Stimulated activated CD4-positive, alpha-beta T cell treated with anti-CD3 and anti-CD28 coated beads, Interleukin-15, amount 100 ng/mL, for 1 hour (primary cell): ENCODE measurements at places on chromosomes 6 and 20.

- DNase-seq: no peak
Measured at GRCh38 chr20:25288291-25289181, 40.7 kb downstream of the PYGB start.

DNA sequence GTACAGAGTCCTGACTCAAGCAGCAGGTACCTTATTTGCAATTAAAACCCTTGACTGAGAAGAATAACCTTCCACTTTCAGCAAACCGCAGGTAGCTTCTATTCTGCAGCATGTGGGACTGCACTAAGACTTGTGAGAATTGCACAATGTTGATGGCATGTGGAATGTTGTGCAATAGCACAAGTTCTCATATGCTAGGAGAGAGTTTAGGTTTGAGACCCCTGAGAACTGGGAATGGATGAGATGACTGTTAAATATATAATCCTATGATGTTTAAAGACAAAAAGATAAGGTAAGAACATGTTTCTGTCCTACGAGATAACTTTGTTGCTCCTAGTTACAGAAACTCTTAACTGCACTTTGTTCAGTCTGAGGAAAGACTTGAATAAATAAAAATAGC lies 194.6 kb downstream of the OTOR start:
- no peak for DNase-seq

- DNase-seq: no peak
Measured at GRCh38 chr6:141866731-141867497, 265.8 kb upstream of the GJE1 start.

DNA sequence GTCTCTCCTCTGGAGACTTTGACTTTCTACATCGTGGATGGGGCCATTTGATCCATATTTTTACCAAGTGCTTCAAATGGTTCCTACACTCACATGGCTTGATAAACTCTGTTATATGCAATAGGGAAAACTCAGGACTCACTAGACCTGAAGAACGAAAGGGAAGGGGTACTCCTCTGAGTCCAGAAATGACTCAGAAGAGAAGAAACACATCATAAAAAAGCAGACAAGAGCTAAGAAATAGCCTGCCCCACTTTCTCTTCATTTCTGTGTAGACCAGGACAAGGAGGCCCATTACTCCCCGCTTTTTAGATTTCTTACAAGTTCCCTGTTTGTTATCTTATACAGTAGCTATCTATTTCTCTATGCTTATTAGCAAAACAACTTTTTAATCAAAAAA lies 369.8 kb upstream of the ARID1B start:
- no peak for DNase-seq

- no peak for DNase-seq
Measured at GRCh38 chr6:150118627-150119026, 24.2 kb upstream of the PPP1R14C start.

GRCh38 chr6:28425944-28426541 lies 17.2 kb downstream of the ZSCAN23 start:
- no peak for DNase-seq

DNA sequence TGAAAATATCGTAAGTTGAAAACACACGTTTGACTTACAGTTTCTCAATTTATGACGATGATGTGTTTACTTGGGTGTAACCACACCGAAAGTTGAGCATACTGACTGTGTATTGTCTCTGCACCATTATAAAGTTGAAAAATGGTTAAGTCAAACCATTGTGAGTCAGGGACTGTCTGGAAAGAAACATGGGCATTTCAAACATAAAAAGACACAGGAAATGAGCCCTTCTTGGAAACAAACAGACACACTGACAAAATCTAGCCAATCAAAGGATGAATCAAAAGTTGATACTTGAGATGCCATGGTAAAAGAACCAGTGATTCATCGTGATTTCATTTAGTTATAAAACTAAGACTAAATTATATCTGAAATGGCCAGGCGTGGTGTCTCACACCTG lies 5.3 kb downstream of the POPDC3 start:
- DNase-seq: no peak

- DNase-seq: no peak
Measured at GRCh38 chr6:163954088-163954775, 539.7 kb downstream of the QKI start.

- DNase-seq: no peak
Measured at GRCh38 chr6:72944660-72945059, 280.6 kb downstream of the KHDC1L start.

GRCh38 chr20:32524829-32525501 lies 60.2 kb downstream of the NOL4L start:
- DNase-seq: no peak

- no peak for DNase-seq
Measured at GRCh38 chr20:2485661-2486060, 15.1 kb upstream of the SNRPB start.

DNA sequence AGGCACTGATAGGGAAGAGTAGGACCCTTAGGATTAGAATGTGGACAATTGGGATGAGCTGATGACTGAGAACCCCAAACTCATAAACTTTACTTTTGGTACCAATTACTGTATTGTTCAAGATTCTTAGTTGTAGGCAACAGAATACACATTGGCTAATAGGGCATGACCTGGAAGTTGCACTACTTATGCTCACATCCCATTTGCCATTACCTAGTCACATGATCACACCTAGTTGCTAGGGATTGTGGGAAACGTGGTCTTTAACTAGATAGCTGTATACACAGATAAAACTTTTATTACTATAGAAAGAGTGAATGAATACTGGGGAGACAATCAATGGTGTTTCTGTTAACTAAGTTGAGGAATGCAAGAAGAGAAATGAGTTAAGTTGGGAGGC lies 113.4 kb upstream of the AKIRIN2 start:
- no peak for DNase-seq

DNA sequence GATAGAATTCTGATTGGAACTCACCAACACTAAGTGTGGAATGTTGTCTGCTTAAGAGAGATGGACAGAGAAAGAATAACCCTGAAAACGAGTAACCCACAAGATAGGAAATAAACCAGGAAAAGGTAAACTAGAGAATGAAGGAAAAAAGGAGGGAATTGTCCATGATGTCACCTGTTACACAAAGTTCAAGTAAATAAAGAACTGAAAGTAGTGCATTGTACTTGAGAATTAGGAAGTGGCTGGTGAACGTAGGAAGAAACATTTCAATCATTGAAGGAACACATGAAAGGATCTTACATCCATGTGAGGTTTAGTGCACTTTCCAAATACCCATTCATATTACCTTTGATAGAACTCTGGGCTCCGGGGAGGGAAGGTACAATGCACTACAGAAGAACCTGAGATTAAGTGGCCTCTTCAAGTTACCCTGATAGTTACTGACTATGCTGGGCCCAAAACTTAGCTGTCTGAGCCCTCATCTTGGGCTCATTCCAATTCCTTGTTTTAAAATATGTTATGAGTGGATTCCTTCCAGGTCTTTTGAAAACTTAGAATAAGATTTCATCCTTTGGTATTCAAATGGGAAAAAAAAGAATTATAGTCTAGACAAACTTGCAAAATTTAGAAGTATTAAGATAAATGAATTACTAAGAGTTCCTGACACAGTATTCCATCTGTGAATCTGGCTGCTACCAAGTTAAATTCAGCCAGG lies 1.1 kb upstream of the STX7 start:
- no peak for DNase-seq

GRCh38 chr20:47468290-47469050 lies 33.2 kb upstream of the NCOA3 start:
- no peak for DNase-seq

DNA sequence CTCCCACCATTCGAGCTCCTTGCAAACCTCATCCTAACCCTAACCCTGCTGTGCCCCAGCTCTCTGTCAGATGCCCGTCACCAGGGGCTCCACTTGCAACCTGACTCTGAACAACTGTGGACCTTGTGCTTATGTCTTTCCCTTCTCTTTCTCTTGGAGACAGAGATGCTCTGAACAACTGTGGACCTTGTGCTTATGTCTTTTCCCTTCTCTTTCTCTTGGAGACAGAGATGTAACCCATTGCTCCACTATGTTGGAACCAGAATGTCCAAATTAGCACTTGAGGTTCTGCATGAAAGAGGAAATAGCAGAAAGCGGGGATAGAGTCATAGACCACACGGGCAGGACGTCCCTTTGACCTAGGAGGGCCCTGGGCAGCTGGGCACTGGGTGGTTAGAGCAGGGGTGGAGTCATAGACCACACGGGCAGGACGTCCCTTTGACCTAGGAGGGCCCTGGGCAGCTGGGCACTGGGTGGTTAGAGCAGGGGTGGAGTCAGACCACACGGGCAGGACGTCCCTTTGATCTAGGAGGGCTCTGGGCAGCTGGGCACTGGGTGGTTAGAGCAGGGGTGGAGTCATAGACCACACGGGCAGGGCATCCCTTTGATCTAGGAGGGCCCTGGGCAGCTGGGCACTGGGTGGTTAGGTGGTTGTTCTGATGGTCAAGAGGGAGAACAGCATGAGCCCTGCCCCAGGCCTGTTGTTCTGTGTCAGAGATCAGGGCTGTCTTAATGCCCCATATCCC lies 22.2 kb downstream of the PCMTD2 start:
- DNase-seq: no peak

GRCh38 chr6:125014661-125014957 lies 52.4 kb downstream of the RNF217 start:
- no peak for DNase-seq

DNA sequence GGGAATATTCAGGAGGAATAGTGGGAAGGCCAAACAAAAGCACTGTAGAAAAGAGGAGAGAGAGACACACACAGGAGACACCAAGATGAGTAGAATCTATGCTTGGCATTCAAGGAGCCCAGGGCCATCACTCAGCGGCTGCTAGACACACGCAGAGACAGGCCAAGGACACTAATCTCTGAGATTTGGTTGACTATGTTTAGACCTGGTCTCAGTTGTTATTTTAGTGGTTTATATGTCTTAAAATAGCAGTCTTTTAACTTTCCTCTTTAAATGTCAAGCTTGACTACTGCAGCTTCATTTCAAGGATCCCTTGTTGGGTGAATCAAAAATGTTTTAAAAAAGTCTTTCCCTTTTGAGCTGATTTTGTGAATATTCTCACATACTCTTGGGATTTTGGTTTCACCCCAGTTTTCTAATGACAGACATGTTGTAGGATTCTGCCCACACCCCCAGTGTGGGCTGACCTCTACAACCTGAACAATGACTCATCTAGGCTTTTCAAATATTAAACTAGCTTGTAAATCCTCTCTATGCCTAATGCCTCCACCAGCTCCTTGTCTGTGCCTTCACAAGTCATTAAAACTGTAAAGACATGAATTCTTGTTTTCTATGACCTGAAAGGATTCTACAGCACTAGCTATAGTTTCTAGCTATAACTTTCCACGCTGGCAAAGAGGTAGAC lies 142.7 kb upstream of the EXOC2 start:
- no peak for DNase-seq

DNA sequence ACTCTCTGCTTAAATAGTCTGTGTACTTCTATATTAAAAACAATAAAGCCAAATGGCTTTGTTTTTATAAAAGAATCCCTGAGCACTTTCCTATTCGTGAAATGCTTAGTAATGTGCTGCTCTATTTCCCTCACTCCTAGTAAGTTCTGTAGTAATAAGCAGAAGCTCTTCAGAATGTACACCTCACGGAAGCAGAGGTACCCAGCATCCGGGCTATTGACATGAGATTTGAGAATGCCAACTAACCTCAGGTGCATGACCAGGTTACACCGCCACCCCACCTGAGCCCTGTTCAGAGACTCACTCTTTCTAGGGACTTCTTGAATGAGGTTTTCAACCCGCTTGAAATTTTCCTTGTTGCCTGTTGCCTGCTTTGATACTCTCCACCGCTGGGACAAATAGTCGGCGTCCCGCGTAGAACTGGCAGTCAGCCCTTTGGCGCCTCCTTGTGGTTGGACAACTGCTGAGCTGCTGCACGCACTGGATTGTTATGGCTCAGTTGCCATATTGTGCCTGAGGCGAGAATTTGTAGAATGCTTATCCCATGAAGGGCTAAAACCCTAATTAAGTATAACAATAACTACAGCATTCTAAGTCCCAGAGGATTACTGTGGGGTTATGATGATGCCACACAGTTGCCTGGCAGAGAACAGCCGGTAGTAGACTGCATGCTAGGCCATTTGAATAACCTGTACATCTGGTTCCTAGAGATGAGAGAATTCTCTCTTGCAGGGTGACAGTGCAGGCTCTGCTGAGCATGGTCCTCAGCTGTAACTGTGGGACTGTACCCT lies 95.4 kb downstream of the KHDC1L start:
- DNase-seq: peak; percentile 70

GRCh38 chr6:166045173-166045859 lies 122.3 kb downstream of the TBXT start:
- DNase-seq: no peak

DNA sequence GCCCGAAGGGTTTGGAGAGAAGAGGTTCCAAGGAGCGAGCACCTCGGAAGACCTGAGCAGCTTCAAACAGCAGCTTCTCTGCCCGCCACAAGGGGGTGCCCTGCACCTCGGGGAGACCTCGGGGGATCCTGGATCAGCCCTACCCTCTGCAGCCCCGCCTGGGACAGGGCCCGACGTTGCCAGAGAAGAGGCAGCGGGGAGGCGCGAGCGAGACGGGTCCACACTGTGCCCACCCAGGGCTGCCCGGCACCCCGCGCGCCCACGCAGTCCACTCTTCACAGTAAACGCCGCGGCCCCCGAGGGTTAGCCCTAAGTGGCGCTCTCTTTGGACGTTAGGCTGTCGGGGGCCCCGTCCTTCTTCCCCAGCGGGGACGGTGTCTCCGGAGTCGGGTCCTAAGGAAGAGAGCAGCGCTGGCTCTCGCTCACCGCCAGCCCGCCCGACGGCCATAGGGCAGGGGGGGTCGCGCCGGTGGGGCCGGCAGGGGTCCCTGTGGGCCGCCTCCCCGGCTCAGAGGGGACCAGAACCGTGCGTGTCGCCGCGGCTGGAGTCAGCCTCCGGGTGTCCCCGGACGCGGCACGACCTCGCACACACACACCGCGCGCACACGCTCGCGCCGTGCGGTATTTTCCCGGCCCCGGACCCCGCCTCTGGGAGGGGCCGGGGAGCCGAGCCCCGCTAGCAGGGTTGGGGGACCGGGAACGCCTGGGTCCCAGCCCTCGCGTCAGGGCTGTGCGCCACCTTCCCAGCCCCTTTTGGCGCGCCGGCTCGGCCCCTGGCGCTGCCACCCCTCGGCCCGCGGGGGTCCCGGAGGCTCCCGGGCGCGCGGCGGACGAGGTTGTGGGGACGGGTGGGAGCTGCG lies 929 bp downstream of the CDH22 start:
- DNase-seq: peak; percentile 41

- DNase-seq: no peak
Measured at GRCh38 chr20:44494681-44495080, 19.0 kb downstream of the TTPAL start.

- DNase-seq: no peak
Measured at GRCh38 chr6:14984519-14984853, 261.4 kb upstream of the JARID2 start.
